ENCODE measurements at places on chromosomes 4 and X. TPM values are rescaled to one million over a fixed set of nuclear protein-coding genes. Genes with fewer than 3 reads are reported as not detected.

VSIG4 gene
- not detected for total RNA-seq

ADGRG2 gene
- total RNA-seq, result 0.46 TPM

DNA sequence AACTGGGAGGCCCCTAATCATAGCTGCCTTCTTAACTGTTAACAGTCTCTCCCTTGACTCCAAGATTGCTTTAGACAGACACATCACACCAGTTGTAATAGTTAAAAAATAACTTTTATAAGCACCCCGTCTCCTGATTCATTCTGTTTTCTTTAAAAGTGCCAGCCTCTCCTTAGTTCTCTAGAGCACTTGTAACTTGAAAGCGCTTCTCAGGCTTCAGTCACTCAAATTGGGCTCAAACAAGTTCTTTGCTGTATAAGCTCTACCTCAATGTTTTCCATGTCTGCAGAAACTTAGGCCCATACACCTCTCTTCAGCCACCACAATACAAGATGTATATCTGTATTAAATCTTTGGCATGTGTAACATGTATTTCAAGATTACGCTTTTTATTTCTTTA lies 169.6 kb downstream of the GABRG1 start:
- no peak for DNase-seq

DNA sequence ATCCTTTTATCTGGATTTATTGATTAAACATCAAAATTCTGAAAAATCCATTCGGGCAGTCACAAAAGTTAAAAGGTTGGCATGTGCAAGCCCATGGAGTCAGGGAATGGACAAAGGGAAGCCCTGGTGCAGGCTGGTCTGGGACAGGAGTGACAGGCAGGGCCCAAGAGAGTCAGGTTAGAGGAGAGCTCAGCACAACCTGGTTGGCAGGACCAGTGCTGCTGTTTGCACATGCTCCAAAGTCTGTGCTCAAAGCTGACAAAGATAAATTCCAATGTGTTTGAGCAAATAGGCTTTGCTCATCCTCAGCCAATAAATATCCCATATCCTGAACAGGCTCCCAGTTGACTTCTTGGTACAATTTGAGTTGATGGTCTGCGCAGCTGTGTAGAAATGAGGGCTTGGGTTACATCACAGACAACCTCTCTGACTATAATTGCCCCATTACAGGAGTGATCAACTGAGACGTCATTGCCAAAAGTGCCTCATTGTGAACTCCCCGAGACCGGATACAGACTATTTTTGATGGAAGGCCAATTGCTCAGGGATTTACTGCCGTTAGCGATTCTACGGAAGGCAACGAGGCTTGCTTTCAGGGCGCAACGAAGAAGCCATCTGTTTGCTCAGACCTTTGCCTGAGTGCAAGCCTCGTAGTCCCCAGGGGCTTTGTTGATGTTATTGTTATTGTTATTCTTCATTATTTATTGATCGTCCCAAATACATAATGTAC lies 1008.1 kb upstream of the TENM3 start:
- no peak for DNase-seq

DNA sequence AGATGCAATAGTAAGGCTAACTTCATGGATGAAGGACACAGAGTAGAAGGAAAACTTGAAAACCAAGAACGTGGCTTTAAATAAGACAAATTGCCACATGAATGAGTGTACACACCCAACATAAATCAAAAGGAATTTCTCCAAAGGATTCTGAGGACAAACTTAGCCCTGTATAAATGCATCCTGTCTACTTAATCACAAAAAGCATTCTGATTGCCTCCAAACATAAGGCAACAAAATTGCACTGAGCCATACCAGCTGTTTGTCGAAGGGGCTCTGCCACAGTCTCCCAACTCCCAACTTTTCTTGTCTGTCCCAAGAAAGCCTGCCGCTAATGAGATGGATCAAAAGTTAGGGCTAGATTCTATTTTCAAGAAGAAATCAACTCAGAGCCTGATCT lies 194.3 kb downstream of the SOWAHB start:
- DNase-seq, result no peak

DNA sequence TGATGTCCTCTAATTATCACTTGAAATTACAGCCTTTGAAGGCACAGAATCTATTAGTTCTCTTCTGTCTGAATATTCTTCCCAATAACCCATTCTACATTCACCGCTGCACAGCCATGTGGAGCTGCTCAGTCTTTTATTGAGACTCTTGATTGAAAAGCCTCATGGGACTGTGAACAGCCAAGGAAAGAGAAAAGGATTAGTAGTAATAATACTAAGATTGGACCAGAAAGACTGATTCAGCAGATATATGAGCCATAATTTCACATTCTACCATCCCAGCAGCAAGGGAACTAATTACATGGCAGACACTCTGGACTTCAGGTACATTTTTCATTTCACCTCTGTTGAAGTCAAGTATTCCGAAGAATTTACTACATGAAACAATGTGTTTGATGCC lies 2471.7 kb downstream of the ARAP2 start:
- DNase-seq, result no peak

DNA sequence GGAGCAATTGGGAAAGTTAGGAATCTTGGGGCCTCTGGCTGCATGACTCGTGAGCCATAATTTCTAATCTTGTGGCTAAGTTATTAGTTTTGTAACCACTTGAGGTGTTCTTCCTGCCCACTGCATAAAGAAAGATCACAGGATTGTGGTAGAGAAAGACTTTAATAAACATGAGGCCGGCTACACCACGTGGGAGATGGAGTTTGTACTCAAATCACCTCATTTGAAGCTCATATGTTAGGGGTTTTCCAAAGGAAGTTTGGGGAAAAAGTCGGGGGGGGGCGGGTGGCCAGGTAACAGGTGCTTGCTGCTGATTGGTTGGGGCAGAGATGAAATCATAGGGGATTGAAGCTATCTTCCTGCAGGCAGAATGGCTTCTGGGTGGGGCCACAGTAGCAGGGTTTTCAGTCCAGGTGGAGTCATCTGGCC lies 287.8 kb downstream of the ZNF674 start:
- DNase-seq, result no peak

DNA sequence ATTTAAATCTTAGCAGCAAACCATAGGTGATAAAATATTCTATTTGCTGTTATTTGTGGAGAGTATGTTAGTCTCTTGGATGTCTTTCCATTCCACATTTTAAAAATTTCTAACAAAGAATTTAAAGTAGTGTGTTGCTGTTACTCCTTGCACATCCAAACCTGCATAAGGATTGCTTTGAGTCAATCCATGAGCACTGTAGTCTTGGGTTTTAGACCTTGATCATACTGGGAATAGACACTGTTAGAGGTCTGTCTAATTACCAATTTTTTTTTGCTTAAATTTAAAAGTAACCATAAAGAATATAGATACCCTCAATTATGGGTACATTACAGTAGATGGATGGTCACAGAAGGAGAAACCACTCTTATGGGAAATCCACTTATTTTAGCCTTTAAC lies 1.5 kb downstream of the AFP start:
- DNase-seq, result no peak

DNA sequence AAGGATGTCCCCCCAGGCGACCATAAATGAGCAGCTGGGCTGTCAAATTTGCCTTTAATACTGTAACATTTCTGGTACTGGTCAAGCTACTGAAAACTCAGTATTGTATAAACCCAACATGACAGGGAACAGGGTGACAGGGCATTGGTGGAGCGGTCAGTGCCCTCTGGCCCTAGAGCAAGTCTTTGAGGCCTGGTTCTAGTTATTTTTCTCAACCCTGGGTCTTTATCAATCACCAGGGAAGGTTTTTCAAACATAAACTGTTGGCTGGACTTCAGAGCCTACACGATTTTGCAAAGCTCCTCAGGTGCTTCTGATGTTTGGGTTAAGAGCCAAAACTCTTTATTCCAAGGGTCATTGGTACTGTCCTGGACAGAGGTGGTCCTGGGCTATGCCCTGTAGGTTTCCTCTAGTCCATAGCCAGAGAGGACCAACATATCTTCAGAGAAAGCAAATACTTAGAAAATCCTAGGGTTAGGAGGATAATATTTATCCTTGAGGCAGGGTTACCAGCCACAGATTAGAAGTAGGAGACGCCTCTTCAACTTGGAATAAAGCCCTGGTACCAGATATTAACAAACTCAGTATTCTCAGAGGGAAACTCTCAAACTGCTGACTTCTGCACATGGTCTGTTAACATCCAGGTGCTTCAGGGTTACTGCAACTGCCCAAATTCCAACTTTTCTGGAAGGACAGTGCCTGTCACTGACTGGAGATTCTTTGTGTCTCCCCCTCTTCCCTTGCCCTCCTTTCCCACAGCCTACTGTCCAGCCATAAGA lies 26.7 kb upstream of the ADH7 start:
- no peak for DNase-seq

- DNase-seq, result no peak
Observed at GRCh38 chrX:118633530-118633929, 93.9 kb upstream of the IL13RA1 start.

- DNase-seq, result no peak
Observed at GRCh38 chr4:76821641-76822040, 76.3 kb downstream of the SOWAHB start.

- no peak for DNase-seq
Observed at GRCh38 chr4:64747919-64748715, 338.9 kb upstream of the TECRL start.

- DNase-seq, result no peak
Observed at GRCh38 chr4:1113311-1114009, at the start of gene RNF212. Gene RNF212, minus strand, starts transcription at chr4:1113564. Its CDS starts 100 bp downstream, at chr4:1113464.

Data from MG63 (cell line).